Stimulated activated CD4-positive, alpha-beta T cell treated with anti-CD3 and anti-CD28 coated beads, Interleukin-2, amount 100 ng/mL, for 4 hours (primary cell): ENCODE measurements at places on chromosomes 11 and 22.

- no peak for DNase-seq
These were observed 5.2 kb upstream of the RAB3IL1 start for GRCh38 chr11:61922539-61922938.

GRCh38 chr11:113841691-113842090 is 33.7 kb downstream of the USP28 start:
- DNase-seq: no peak

- DNase-seq: no peak
These were observed 8.6 kb upstream of the POLDIP3 start for GRCh38 chr22:42623301-42623751.

GRCh38 chr22:45317551-45318167 is 7.9 kb downstream of the FAM118A start:
- DNase-seq: no peak

- DNase-seq: no peak
These were observed 4.4 kb downstream of the BCR start for GRCh38 chr22:23184764-23185113.

DNA sequence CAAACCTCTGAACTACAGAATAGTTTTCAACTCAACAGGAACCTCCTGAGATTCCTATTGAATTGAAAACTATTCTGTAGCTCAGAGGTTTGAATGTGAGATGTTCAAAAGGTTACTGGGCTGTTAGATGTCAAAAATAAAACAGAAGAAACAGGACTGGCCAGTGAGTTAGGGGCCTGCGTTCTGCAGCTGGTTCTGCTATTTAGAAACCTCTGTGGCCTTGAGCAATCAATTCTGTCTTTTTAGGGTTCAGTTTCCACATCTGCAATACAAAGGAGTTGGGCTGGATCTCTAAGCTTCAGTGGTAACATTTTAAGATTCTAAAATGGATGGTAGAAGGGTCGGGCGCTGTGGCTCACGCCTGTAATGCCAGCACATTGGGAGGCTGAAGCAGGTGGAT is 55.8 kb downstream of the CLMP start:
- DNase-seq: no peak

DNA sequence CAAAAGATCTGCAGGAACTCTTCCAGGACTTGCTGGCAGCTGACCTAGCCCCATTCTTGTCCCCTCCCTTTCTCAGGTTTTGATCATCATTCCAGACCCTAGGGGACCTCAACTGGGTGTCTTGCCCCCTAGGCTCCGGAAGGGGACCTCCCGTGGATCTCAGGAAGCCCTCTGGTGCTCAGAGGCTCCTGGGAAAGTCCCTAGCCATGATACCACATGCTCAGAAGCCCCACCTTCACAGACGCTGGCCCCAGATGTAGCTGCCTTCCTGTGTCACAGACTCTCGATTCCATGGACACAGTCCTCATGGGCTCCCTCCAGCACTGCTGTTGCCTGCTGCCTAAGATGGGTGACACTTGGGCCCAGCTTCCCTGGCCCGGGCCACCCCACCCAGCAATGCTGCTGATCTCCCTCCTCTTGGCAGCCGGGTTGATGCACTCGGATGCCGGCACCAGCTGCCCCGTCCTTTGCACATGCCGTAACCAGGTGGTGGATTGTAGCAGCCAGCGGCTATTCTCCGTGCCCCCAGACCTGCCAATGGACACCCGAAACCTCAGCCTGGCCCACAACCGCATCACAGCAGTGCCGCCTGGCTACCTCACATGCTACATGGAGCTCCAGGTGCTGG is at the start of gene LRRC55:
Gene LRRC55 (plus strand): TSS at position 276 of the 628 bp plus-strand sequence. CDS start 70 bp downstream, at position 346.
- no peak for DNase-seq

- DNase-seq: no peak
These were observed 1328.7 kb upstream of the RAG2 start for GRCh38 chr11:37926772-37927171.

DNA sequence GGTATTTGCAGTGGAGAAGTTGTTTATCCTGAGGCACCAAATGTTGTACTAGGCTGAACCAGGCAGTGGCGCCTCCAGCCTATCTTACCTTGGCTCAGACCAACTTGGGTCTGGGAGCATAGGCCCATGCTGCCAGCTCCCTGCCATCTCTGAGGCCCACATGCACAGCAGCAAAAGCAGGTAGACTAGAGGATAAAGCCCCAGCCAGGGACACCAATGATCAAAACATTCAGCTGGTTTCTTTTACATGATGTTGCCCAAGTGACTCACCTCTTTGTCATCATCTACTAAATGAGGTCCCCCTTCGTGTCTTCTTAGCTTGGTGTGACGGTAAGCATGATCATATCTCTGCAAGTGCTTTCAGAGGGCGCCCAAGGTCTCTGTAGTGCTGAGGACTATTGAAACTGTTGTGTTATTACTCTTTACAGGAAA is 112.1 kb upstream of the DRD2 start:
- no peak for DNase-seq
